Stimulated activated CD8-positive, alpha-beta memory T cell treated with anti-CD3 and anti-CD28 coated beads, Interleukin-15, amount 100 ng/mL, for 4 hours (primary cell): ENCODE measurements at places on chromosomes 11 and 22.

DNA sequence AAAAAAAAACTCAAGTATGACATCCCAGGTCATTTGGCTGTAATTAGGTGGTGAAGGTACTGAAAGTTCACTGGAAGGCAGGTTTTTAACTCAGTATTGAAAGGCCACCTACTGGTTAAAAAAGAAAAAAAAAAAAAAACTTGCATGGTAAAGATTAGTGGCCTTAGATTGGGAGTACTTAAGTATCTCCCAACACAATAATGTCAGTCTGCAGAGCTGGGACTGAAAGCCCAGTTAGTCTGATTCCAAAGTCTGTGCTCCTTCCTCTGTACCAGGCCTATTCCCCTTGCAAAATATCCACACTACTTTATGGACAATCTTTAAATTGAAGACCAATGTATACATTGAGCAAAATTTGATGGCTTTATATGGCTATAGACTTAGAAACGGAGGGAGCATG lies 85.5 kb downstream of the NOX4 start:
- no peak for DNase-seq

- DNase-seq: no peak
These were observed 22.7 kb downstream of the TCIRG1 start for GRCh38 chr11:68061508-68061907.

DNA sequence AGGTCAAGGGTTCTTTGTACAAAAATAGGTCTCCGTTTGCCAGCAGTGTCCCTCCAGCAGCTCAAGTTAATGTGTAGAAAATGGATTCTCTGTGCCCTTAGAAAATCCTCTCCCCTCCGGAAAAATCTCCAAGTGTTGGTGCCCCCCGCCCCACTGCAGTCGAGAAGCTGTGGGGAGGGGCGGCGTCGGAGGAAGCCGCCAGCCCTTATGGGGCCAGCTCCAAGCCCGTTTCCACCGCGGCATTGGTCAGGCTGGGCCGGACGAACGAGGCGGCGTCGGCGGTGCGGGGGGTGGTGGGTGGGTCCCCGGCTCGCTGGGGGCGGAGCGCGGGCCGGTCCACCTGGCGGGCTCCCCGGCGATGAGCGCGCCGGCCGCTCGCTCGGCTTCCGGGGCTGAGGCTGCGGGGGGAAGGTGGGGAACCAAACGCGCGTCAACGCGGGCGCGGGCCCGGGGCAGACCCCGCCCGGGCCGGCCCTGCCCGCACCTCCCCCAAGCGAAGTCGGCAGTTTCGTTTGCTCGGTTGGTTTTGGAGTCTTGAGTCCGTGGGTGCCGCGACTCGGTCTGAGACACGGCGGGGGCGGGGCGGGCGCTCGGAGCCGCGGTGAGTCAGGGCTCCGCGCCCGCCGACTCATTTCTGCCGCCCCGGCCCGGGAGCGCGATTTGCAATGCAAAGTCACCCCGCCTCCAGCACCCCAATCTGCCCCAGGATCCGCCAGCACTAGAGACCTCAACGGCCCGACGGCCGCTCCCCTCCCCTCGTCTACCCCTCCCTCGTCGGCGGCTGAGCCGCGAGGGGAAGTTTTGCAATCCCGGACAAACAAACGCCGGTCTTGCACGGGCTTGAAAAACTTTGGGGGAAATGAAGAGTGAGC lies 1.4 kb downstream of the ASCL2 start:
- peak; percentile 82 for DNase-seq

- DNase-seq: no peak
These were observed 3.2 kb downstream of the MMP11 start for GRCh38 chr22:23775779-23776375.

DNA sequence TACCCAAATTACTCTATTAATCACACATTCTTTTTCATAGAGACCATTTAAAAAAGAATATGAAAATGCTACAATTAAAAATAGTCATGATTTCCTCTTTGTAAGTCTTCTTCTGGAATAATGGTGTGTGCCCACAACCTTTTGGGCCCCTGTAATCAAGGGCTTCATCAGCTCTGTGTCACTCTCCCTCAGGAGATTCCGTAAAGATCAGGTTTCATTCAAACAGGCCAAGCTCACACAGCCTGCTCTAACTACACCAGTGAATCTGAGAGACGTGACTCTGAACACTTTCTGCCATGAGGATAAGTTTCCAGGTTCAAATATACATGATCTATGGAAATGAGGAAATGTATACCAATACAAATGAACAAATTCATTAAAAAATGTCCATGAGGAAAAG lies 9.5 kb downstream of the DRICH1 start:
- DNase-seq: no peak

DNA sequence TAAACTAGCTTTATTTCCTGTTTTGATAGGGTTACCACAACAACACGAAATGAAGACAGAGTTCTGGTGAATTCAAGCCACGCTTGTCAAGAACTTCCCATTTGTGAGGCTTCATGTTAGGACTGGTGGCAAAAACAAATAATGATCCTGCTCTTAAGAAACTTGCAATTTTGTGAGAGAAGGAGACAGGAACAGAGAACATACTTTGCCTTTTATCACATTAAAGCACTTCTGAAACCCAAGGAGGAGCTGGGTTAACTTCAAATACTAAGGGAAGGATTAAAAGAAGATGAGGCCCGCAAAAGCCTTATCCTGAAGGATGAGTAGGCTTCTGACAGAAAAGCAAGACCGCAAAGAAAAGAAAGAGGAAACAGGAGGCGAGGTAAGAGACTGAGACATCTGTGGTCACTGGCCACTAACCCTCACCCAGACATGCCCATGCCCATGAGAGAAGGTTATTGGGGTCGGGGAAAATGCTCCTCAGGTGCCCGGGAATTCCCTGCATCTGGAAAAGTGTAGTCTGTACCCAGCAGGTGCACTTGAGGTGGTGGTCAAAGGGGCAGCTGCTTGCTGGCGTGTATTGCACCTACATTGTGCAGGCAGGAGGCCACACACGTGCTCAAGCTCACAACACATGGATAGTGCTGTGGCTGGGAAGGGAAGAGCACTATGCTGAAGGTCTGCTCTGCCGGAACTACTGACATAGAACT lies 50.5 kb downstream of the MAPK1 start:
- no peak for DNase-seq

DNA sequence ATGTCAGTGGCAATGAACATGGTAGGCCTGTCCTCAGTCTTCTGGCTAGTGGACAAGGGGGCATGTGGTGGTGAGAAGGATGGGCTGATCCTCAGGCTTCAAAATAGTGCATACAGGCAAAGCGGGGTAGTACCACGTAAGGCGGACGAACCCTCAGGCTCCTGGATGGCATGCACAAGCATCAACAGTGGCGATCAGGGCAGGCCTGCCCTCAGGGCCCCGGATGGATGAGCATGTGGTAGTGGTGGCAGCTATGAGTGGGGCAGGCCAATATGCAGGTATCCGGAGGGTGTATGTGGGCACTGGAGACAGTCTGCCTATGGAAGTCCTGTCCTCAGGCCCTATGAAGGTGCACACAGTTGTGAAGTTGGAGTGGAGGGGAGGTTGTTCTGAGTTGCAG lies 163.8 kb downstream of the GUCY1A2 start:
- DNase-seq: no peak
